ENCODE measurements at places on chromosomes 5 and 9.

DNA sequence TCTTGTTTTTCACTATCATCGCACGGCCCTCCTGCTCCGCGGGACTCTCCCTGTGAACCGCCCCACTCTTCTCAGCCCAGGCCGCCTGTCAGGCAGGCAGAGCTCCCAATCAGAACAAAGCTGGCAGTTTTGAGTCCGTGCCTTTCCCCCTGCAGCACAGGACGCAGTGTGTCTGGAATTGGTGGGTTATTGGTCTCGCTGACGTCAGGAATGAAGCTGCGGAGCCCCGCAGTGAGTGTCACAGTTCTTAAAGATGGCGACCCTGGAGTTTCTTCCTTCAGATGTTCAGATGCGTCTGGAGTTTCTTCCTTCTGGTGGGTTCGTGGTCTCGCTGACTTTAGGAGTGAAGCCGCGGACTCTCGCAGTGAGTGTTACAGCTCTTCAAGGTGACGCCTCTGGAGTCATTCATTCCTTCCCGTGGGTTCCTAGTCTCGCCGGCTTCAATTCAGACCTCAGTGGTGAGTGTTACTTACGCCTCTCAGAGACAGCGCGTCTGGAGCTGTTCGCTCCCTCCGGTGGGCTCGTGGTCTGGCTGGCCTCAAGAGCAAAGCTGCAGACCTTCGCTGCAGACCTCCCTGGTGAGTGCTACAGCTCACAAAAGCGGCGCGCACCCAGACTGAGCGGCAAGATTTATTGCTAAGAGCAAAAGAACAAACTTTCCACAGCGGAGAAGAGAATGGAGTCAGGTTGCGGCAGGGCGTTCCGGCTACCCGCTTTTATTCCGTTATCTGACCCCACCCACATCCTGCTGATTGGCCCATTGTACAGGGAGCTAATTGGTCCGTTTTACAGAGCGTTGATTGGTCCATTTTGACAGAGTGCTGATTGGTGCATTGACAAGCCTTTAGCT is 7.4 kb downstream of the ZDHHC11B start:
- no peak for DNase-seq

GRCh38 chr5:29897916-29898315 is 1295.6 kb upstream of the CDH6 start:
- DNase-seq = no peak

DNA sequence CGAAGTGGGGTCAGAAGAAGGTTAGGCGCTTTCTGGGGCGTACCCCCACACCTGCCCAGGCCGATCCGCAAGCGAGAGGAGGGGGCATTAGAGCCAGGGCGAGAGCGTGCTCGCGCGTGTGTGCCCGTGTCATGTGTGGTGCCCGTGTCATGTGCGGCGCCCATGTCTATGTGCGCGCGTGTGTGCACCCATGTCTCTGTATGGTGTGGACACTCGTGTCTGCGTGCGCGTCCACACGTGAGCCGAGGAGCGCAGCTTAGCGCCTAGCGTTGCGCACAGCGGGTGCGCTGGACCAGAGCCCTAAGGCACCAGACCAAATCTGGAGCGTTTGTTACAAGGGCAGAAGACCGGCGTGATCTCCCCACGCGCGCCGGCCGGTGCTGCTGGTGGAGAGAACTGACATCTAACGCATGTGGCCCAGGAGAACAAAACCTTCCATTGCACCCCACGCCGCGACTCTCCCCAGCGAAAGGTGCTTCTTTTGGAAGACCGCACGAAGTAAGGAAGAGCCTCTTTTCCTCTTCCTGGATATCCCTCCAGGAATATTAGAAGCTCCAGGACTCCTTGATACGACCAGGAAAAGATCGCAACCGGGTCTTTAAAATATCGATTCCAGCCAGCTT is 644 bp downstream of the NIM1K start:
- DNase-seq = peak; percentile 7

GRCh38 chr5:59790776-59791475 is 102.6 kb downstream of the PDE4D start:
- no peak for DNase-seq

DNA sequence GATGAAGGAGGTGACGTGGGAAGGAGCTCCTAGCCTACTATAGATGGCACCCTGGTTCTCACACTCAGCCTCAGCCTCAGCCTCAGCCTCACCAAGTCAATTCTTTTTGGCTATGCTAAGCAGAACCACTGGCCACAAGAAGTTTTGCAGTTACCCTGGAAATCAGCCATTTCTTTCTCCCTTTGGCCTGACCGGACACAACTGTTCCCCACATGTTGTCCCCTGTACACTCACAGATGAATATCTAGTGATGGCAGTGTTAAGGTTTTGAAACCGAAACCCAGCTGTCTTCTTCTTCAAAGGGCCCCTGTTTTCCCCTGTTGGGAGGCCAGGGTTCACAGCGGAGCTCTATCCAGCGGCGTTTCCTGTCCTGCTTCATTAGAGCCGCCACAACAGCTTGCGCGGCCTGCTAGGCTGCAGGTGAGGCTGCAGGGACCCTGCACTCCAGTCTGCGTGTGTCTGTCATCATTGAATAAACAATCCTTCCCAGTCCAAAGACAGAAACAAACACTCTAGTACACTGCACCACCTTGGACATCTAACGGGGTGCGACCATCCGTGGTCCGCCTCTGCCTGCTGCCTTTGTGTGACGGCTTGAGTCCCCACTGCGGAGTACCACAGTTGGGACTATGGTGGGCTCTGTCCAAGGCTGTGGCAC is 250.5 kb downstream of the DENND1A start:
- no peak for DNase-seq

- DNase-seq = no peak
These were observed 39.5 kb upstream of the HSPB3 start for GRCh38 chr5:54415896-54416601.

- DNase-seq = no peak
These were observed 124.8 kb downstream of the HSD17B3 start for GRCh38 chr9:96177005-96177718.

DNA sequence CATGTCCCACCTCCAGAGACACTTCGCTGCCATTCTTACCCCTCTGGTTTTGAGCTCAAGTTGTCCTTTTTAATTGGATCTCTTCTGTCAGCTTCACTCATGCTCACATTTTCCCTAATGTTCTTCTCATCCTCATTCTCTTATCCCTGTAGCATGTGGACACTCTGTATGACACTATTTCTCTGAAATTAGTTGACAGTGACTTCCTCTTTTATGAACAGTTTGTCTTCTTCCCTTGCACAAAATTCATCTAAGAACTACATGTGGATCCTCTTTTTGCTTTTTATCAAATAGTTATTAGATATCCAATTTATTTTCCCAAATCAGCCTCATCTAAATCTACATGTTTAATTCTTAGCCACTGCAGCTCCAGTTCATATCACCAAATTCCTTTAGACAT is 676.2 kb downstream of the MAT2B start:
- no peak for DNase-seq

DNA sequence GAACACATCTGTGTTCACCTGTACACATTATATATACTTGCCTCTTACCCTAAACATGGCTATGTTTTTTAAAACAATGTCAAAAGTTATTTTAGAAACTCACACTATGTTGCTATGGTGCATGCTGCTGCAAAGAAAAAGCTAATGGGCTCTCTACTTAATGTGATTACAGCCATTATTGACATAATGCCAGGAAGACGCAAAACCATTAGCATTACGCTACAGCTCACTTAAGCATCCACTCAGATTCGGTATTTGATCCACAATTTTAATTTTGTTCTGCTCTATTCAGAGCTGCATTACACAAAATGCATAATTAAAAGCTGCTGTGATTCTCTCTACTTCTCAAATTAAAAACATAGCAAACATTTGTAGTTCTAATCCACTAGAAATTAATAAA is 395.2 kb downstream of the BNC2 start:
- no peak for DNase-seq

- no peak for DNase-seq
These were observed 145.4 kb downstream of the DENND1A start for GRCh38 chr9:123784518-123784917.

Data from endothelial cell (in vitro differentiated cells).